ENCODE measurements at places on chromosomes 2 and 18.

- DNase-seq = no peak
Measured at GRCh38 chr2:218219934-218220333, 2.9 kb downstream of the ARPC2 start.

GRCh38 chr2:178829981-178830380 is 22.8 kb upstream of the TTN start:
- DNase-seq = no peak

- no peak for DNase-seq
Measured at GRCh38 chr2:172196768-172197431, 94.2 kb upstream of the DLX2 start.

GRCh38 chr2:62149708-62150107 is 46.2 kb upstream of the B3GNT2 start:
- no peak for DNase-seq

DNA sequence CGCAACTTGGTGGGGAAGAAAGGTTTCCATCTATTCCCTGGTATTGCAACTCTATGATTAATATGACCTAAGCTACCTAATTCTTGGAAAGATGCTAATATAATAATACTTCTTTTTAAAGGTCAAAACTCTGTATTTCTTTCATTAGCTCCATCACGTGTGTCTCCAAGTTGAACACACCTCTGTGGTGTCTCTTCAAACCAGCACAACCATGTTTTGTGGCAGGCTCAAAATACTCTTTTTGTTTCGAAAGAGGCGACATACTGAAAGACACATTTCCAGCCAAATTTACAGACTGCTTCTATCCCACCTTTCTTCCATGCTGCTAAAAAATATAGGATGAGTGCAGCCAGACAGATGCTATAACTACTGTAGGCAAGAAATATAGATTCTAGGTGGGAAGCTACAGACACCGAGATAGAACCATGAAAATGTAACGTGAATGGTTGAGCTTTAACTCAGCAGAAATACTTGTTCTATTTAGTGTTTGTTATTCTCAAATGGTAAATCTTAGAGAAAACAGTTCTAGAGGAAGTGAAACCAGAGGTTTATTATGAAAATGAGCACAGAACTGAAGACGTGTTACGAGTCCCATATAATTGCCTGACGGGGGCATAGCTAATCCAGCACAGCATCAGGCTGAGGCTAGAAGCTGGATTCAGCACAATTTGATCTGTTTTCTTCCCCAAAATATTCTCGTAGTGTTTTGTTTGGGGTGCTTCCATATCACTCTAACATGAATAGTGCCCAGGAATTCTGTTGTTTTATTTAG is 991.5 kb upstream of the FANCL start:
- no peak for DNase-seq

DNA sequence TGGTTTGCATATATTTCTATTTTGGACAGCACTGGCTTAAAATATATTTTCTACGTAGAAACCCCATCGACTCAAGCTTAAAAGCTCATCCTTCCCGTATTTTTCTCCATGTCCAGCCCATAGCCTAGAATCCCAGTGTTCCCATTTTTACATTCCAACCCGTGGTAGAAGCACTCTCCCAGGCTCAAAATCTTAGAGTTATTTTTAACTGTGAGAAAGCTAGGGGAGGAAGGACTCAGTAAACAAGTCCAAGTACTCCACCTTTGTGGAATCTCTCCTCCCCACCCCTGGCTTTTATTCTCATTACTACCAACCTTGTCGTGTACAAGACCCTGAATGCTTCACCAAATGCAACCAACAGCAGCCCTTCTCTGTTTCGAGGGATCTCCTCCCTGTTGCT is 69.8 kb downstream of the KLF7 start:
- DNase-seq = no peak

- DNase-seq = no peak
Measured at GRCh38 chr2:223047260-223047761, 4.7 kb upstream of the KCNE4 start.

DNA sequence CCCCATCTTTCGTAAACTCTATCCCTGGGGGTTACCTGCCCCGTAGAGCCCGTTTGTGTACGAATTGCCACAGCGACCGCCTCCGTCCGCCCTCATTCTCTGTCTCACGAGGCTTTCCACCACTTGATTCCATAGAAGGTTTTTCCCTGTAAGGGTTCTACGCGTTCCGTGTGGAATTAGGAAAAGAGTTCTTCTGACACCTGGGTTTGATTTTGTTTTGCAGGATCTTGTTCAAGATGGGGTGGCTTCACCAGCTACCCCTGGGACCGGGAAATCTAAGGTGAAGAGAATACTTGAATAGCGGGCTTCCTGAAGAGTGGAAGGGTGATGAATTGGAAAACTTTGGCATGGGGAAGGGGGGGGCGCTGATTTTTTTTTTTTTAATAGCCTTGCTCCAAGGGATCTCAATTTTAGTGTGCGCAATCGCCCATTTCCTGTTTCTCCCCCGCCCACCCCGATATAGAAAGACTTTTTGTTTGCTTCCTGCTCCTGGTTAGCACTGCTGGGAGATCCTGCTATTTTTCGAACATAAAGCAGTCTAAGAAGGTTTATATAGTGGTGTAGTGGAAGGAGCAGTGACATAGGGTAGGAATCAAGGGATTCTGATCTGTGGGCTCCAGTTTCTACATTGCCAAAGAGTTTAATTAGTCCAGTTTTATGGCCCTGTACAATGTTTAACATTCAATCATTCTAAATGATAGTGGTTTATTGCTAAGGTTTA is 564 bp downstream of the GCC2 start:
- DNase-seq = no peak

DNA sequence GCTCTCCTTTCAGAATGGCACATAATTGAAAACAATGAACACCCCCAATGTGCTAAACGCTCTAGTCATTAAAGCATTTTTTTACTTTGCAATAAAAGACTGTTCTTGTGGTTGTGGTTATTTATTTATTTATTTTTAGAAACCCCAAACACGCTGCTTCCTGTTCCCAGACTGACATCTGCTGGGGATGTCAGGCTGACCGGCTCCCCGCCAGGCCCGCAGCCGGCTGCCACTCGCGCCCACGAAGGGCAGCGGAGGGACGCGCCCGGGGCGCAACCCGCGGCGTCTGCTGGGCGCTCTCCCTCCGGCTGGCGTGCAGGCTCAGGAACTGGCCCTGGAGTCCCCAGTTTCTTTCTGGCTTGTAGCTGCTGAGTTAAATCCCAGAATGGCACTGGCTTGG is 83.1 kb upstream of the SP3 start:
- DNase-seq = no peak

DNA sequence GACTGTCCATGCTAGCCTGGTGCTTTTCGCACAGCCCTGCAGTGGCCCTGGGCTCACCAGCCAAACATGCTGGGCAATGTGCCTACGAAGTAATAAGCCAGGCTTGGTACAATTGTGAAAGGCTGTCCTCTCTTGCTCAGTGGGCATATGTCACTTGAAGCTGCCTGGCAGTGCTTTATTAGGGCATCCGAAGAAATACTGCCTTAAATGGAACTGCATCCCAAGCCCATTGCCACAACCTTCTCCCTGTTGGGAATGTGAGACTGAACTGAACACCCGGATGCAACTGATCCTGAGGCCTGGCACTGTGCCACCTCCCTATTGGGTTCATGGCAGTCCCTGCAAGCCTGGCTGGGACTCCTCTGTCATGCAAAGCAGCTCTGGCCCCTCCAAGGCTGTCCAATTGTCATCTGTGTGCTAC is 15.9 kb downstream of the CAPG start:
- no peak for DNase-seq

- DNase-seq = peak; percentile 14
Measured at GRCh38 chr2:231425811-231426703, 30.5 kb downstream of the B3GNT7 start.

DNA sequence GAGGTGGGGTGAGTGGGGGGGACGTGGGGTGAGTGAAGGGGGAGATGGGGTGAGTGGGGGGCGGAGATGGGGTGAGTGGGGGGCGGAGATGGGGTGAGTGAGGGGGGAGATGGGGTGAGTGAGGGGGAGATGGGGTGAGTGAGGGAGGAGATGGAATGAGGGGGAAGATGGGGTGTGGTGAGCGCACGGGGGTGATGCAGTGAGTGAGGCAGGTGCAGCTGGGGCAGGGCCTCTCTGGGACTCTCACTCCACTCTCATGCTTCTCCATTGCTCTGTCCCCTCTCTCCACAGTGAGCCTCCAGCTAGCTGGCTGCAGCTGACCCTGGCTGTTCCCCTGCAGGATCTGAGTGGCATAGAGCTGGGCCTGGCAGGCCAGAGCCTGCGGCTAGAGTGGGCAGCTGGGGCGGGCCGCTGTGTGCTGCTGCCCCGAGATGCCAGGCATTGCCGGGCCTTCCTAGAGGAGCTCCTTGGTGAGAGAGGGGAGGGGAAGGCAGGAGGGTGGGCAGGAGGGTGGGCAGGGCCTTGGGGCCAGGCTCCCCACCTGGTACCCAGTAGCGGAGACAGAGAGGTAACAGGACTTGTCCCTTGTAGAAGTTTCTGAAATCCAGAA is 13.9 kb upstream of the SLC4A3 start:
- no peak for DNase-seq

DNA sequence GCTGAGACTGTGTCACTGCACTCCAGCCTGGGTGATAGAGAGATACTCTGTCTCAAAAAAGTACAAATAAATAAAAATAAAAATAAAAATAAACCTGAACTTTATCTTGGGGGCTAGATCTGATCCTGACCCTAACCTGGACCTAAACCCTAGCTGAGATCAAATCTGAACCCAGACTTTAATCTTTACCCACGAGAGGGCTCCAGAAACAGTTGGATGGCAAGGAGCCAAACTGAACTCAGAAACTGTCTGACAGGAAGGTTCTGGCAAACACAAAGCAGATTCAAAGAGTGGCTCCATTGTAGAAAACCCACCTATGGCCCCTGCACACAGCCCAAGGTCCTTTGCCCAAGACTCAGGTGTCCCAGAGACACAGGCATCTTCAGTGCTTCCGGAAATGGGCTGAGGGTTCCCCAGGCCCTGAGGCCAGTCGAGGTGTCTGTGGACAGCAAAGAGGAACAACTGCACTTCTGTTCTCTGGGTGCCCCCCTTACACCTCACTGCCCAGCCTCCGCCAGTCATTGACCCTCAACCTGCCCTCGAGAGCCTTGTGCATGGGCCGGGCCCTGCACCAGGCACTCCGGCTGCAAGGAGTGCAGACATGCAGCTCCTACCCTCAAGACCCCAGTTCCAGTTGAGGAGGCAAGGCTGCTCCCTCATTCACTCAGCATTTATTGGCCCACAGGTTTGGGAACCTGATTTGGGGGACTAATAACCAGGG is 95.2 kb downstream of the TFCP2L1 start:
- DNase-seq = no peak

- DNase-seq = no peak
Measured at GRCh38 chr2:151523850-151524249, 114.1 kb downstream of the RIF1 start.

GRCh38 chr2:54570321-54570855 is 114.3 kb downstream of the SPTBN1 start:
- DNase-seq = no peak

DNA sequence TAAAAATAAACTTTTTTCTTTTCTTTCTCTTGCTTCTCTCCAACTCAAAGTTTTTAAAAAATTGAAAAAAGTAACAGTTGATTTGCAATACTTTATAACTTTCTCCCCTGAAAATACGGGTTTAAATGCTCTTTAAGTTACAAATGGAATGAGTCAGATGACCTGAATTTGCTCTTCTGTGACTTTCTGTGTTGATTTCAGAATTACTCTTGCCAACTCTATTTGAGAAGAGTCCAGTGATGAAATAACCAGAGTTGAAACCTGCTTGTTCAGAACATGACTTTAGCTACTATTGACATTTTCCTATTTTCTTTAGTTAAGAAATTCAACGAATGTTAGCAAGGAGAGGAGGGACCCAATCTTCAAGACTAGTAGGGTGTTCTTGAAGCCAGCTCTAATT is 146.1 kb upstream of the ZSWIM2 start:
- DNase-seq = no peak
